ENCODE measurements at places on chromosomes 13 and 19.

DNA sequence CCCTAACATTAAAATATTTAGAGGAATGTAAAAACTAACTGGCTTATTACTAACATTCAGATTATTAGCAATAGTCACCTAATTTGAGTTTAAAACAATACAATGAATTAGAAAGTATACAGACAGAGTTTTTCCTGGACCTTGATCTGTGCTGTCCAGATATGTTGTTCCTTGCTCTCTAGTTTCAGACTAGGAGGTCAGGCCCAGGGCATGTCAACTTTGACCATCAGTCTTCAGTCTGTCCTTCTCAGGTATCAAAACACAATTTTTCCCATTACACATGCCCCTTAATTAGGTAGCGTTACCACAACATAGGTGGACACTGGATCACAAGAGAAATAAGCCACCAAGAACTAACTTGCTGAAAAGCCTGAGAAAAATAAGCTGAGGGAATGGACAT is 197.0 kb downstream of the MAB21L1 start:
- no peak for DNase-seq

DNA sequence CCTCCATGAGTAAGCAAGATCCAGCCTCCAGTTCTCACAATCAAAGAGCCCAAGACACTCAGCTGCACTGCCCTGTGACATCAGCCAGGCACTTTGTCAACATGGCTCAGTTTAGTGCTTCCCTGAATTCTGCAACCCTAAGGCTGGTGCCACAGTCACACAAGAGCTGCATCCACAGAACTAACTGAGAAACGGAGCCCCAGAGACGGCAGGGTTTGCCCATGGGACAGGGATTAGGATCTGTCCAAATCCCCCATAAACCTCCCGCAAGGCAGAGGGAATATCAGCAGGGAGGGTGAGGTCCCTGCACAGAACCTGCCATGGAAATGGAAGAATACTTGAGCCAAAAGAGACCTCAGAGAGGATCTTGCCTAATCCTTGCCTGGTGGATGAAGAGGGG is 70.4 kb upstream of the UQCRFS1 start:
- no peak for DNase-seq

- DNase-seq, result no peak
These were observed 22.5 kb upstream of the POU2F2 start for GRCh38 chr19:42154471-42155323.

GRCh38 chr19:6533000-6533328 is 2.1 kb downstream of the TNFSF9 start:
- DNase-seq, result no peak

DNA sequence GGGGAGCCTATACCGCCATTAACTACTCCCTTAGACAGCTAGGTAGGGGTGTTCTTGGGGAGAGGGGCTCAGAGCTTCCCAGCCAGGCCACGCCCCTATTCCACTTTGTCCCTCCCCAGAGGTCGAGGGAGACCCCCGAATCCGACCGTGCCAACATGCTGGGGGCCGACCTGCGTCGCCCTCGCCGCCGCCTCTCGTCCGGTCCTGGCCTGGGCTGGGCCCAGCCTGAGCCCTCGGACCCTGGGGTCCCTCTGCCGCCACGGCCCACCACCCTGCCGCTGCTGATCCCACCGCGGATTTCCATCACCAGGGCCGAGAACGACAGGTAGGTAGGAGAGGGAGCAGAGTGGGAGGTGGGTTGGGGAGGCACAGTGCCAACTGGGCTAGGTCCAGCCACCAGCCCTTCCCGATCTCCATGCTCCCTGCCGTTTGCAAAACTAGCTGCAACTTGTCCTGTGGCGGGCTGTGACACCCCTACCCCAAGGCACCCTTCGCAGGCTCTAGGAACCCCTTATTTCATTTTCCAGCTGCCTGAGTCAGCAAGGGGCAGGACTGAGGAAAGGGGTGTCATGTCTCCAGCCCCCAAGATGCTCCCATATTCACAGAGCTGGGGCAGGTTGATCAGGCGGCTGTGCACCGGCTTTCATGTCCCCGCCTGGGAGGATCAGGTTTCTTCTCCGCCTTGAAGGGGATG is 2.6 kb upstream of the PDE4A start:
- no peak for DNase-seq

GRCh38 chr19:2540646-2541454 is 64.9 kb downstream of the GADD45B start:
- DNase-seq, result no peak

DNA sequence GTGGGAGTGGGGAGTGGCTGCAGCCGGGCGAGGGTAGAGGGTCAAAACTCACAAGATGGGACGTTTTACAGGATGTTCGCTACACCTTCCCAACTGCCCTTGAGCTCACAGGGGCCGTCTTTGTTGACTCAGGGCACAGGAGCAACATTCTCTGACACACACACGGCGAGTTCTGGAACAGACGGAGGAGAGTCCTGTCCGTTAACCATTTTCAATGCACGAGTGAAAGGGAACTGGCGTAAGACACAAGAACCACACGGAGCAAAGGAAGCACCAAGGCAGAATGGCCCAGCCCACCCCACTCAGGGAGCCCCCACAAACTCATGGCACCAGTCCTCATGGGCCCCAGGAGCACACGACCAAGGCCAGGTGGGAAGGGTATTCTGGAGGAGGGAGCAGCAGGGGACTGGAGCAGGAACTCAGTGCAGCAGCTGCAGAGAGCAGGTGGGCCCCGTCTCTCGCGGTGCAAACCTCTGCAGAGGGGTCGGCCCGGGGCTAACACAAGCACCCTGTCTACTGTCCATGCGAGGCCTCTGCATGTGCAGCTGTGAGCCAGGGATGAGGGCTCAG is 37.9 kb upstream of the ISYNA1 start:
- DNase-seq, result no peak

- peak; percentile 19 for DNase-seq
These were observed 23.4 kb downstream of the GP6 start for GRCh38 chr19:55014714-55015113.

GRCh38 chr13:49935171-49936074 is 717 bp downstream of the SPRYD7 start:
- DNase-seq, result peak; percentile 18

Measured in germinal center (tissue), 1 donor.